Activated T-cell treated with anti-CD3 and anti-CD28 coated beads, Interleukin-2, amount 50 U/mL, for 48 hours (primary cell): ENCODE measurements at places on chromosomes 16 and 17.

DNA sequence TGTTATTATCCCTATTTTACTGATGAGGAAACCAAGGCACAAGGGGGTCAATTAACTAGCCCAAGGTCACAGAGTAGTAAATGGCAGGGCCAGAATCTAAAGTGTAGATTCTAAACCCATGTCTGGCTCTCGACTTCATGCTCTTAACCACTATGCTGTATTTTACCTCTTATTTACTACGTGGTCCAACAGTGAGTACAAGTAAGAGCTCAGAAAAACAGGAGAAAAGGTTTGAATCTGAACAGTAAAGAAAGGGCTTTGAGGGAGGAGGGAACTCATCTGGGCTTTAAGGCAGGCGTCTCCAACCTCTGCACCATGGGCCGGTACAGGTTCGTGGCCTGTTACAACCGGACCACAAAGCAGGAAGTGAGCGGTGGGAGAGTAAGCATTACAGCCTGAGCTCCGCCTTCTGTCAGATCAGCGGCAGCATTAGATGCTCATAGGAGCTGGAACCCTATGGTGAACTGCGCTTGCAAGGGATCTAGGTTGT, 62.9 kb downstream of the SMURF2 start:
- DNase-seq = peak; percentile 56

- no peak for DNase-seq
Observed at GRCh38 chr17:60393840-60394723, 2.1 kb upstream of the USP32 start.

- no peak for DNase-seq
Observed at GRCh38 chr17:51391982-51392654, 131.8 kb downstream of the UTP18 start.

DNA sequence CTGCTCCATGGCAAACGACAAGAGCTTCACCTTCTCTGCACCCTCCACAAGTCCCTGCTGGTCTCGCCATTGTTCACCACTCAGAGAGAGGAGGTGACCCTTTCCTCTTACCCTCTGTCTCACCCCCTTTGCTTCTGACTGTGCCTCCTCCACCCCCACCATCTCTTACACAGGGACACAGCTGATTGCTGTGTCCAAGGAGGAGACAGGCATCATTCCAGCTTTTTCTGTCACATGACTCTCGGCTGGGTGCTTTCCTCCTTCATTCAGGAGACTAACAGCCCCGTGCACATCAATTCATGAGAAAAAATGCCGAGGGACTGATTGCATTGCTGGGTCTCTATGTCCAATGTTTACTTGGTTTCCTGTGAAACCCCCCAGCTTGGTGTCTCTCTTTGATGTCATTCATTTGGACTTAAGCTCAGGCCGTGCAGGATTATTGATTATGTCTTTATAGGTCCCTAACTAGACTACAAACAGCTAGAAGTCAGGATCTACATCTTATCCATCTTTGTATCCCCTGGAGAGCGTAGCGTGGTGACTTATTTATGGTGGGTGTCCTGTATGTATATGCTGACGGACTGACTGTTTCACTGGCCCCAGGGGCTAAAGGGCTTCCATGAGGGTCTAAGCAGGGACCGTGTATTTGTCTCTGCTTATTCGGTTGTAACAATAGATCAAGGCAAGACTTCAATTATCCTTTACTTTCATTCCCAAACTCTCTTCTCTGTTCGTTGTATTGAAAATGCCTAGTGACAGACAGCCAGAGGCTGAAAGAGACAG, 82.2 kb upstream of the CDH13 start:
- no peak for DNase-seq

DNA sequence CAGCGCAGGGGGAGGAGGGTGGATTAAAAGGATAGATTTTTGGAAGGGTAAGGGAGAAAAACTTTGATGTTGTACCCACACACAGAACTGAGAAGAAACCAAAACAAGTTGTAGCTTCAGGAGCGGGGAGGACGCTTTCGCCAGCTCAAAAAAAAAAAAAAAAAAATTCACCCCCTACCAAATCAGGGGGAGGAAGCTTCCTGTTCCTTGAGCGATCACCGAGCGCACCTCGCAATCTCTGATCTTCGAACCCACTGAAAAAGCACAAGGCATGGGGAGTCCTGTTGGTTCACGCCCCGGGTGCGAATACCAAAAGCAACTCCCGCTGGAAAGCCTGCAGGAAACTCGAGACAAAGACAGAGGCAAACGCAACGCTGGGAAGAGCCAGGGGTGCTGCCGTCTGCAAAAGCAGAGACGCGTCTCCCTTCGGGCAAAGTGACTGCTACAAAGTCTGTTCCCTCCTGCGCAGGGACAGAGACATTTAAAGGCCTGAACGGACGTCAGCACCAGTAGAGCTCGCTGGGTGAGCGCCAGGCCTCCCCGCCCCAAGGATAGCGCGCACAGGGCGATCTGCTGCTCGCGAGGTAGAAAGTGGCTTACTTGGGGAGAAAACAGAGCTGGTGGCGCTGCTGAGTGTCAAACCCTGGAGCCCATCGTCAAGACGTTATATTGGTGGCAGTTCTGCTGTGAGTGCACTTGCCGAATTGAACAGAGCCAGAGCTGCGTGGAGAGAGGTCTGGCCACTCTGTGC, 190.4 kb downstream of the USP22 start:
- peak; percentile 32 for DNase-seq

DNA sequence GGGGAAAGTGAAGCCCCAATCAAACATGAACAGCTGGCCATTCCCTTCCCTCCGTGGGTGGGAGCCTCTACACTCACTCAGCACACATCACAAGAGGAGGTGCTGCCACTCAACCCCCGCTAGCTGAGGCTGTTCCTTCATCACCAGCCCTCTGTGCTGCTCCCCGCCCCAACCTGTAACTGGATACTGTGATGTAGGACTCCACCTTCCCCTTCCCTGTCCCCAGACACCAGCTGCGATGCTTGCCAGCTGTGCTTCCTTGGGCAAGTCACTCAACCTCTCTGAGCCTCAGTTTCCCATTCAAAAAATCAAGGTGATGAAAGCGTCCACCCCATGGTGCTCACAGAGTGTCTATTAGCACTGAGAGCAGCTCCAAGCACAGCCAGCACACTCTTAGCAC, 273.2 kb downstream of the MRTFB start:
- DNase-seq = no peak

DNA sequence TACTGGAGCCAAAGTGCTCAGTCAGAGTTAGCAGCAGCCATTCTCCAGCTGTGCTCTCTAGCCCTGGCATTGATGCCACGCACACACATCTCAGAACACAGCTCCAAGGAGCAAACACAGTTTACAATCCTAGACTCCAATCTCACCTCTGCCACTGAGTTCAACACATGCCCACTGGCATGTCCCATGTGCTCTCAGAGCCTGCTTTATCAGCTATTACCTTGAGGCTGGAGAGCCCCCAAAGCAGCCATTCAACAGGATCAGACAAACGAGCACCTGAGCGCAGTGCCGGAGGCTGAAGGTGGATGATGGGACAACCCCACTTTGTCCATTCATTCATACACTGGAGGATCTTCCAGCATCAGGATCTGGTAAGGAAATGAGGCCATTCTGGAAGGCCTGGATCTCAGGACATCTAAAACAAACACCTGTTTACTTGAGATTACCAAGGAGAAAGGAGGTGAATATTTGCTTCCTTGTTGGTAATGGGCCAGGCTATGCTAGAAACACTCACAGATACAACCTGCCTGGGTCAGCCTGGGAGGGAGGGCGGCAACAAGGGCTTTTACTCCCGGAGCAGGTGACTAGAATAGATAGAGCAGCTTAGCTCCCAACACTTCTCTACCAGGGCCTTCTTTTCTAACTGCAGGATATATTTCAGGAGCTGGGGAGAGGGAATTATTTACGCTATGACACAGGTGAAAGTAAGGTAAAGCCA, 25.4 kb downstream of the RANBP10 start:
- DNase-seq = no peak

DNA sequence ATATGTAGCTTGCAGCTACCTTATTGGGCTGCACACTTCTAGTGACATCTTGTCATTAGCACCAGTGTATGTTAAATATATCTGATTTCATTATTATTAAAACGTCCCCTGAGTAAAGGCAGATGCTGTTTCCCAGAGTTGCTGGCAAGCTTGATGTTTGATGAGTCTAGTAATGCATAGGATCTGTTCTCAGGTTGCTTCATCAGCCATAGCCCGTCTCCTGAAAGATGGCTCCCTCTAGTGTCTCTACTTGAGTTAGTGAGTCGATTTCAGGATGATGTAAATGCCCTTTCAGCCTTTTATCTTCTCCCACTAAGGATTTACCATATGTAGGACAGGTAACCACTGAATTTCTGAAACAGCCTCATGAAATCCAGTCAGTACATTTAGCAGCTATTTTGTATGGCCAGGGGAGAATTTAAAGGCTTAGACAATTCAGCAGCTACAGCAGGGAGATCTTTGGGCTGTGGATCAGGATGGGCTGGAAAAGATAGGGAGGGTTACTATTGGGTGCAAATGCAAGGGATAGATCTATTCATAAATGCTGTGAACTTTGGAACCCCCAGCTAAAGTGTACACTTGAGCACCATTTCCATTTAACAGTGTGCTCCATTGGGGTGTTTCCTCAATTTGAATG, 376.3 kb downstream of the CNTNAP4 start:
- DNase-seq = no peak

DNA sequence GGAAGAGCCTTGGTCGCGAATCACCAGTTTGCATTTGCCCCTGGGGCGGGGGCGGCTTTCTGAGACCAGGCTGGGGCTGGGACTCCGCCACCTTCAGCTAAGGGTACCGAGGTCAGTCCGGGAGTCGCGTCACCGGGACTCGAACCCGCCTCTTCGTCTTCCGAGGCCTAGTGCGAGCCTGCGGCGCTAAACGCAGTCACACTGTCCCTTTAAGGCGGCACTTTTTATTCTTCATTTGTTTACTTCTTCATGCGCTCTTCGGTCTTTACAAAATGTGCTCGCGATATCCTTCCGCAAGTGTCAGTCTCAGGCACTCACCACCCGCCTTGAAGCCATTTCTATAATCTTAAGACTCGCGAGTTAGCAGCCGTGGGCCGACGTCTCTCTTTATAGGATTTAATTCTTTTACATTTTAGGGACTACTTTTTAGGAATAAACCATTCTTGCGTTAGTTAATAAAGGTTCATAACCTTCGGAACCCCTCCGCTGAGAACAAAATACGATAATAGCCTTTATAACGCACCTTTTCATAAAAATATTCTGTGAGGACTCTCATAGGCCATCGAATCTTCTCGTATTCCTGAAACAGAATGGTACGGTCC, 593 bp upstream of the HEXIM1 start:
- peak; percentile 87 for DNase-seq

DNA sequence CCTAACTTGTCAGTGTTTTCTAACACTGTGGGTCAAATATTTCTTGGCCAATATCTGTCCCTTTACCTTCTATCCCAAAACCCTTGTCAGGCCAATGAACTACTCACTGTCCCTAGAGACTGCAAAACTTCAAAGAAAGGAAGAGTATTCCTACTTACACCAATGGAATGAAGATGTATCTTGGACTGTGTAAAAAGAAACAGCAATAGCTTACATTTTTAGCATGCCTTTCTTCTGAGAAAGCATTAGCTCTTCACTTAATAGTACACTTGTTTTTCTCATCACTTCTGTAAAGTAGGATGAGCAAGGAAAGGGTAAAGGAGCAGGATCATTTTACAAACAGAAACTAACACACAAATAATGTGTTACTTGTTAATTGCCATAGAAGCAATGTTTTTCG, 73.9 kb downstream of the STH start:
- DNase-seq = no peak

- no peak for DNase-seq
Observed at GRCh38 chr16:57649443-57649751, 18.7 kb upstream of the ADGRG3 start.

GRCh38 chr16:14527411-14528044, 102.5 kb downstream of the PARN start:
- DNase-seq = no peak

DNA sequence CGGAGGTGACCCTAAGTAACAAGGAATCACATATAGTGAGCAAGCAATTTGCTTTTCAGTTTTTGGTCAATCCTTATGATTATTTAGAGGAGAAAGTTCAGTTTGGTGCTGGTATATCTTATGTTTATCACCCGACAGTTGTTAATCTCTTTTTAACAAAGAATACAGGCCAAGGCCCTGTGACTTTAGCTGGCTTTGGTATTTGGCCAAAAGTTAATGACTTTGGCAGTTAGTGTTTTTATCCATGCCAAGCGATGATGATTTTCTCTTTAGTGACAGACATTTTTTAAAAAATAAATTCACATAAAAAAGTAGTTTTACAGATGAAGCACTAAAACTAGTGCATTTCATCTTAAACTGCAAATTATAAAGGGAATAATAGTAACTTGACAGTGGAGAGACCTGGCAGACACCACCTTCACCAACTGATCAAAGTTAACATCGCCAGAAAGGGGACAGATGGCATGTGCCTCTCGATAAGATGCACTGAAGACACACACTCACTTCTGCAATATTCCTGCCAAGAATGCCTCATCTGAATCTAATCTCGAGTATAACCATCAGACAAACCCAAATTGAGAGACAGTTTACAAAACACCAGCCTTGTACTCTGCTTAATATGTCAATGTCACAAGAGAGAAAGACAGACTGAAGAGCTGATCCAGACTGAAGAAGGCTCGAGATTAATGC, 6.9 kb downstream of the DEXI start:
- DNase-seq = no peak

- no peak for DNase-seq
Observed at GRCh38 chr17:56809820-56810179, 23.9 kb downstream of the C17orf67 start.

DNA sequence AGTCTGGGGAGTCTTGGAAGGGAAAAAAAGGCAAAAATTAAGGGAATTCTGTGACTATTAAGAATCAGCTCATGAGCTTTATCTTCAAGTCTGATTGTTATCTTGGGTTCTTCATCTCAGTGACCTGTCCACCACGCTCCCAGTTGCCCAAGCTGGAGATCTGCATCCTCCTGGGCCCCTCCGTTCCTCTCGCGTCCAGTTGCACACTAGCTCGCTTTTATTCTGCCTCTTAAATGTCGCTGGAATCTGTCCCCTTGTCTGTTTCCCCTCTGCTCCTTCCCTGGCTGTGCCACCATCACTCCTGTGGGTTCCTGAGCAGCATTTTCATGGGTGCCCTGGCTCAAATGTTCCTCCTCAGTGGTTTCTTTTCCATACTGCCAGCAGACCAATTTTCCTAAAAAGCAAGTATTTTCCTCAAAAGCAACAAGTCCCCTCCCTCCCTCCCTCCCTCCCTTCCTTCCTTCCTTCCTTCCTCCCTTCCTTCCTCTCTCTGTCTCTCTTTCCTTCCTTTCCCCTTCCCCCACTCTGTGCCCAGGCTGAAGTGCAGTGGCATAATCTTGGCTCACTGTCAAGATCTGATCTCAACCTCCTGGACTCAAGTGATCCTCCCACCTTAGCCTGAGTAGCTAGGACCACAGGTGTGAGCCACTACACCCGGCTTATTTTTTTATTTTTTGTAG, 1.4 kb downstream of the ENDOV start:
- DNase-seq = no peak

GRCh38 chr17:6299275-6299674, 135.6 kb downstream of the AIPL1 start:
- no peak for DNase-seq
